ENCODE measurements at places on chromosomes 12 and 14.

GRCh38 chr12:19922717-19923116 lies 445.6 kb upstream of the PDE3A start:
- no peak for DNase-seq

GRCh38 chr14:26597071-26597588 lies 703 bp downstream of the NOVA1 start:
- DNase-seq = peak; percentile 14

GRCh38 chr14:60210703-60211102 lies 38.3 kb upstream of the PPM1A start:
- no peak for DNase-seq

DNA sequence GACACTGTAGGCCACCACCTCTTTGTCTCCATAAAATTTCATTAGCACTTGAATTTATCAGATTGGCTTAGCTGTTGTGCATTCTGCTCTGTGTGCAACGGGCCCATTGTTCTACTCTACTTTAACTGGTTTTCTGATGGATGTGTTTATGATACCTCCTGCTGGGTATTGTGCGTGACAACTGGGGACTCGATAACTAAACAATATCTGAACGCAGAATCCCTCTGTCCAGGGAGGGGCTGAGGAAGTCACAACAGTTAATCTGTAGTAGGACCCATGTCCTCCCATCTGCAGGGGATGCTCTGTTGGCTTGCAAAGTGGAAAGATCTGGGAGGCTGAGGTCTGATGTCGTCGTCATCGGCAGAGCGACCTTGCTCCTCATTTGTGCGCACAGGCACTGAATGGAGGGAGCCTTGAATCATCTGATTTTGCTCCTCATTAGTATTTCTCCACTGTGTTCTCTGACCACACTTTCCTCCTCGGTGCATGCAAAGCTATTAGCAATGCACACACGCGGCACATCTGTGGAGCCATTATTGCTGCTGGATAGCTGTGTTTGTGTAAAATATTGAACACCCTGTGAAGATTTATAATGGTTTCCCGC lies 422.5 kb downstream of the NRXN3 start:
- no peak for DNase-seq

GRCh38 chr12:78559416-78559815 lies 305.2 kb upstream of the SYT1 start:
- DNase-seq = no peak

DNA sequence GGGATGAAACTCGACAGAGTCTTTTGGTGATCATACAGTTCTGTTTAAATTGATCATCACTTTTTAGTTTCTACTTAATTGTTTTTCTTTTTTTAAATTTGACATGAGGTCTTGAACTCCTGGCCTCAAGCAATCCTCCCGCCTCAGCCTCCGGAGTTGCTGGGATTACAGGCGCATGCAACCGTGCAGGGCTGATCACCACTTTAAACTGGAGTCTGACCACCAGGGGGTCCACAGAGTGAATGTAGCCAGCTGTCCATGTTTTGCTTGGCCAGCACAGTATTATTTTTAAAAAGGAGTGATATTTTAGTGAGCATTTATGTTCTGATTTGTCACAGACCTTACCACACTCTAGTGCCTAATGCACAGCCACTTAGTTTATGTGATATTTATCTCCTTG lies 10.7 kb downstream of the DAAM1 start:
- DNase-seq = no peak

DNA sequence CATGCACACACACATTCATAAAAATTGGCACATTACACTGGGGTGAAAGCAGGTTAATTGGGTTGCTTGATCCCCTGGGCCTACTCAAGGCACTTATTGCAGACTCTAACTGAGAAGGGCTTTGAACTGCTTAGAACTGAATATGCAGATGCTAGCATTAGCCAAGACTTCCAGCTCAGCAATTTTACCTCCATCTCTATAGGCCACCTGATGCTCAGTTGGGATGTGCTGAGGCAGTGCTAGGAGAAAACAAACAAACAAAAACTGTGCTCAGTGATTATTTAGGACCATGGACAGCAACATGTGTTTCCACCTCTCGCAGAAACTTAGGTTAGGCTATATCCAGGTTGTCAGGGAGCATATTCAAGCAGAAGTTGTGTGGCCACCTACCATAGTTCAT lies 124.8 kb upstream of the WSCD2 start:
- peak; percentile 22 for DNase-seq

DNA sequence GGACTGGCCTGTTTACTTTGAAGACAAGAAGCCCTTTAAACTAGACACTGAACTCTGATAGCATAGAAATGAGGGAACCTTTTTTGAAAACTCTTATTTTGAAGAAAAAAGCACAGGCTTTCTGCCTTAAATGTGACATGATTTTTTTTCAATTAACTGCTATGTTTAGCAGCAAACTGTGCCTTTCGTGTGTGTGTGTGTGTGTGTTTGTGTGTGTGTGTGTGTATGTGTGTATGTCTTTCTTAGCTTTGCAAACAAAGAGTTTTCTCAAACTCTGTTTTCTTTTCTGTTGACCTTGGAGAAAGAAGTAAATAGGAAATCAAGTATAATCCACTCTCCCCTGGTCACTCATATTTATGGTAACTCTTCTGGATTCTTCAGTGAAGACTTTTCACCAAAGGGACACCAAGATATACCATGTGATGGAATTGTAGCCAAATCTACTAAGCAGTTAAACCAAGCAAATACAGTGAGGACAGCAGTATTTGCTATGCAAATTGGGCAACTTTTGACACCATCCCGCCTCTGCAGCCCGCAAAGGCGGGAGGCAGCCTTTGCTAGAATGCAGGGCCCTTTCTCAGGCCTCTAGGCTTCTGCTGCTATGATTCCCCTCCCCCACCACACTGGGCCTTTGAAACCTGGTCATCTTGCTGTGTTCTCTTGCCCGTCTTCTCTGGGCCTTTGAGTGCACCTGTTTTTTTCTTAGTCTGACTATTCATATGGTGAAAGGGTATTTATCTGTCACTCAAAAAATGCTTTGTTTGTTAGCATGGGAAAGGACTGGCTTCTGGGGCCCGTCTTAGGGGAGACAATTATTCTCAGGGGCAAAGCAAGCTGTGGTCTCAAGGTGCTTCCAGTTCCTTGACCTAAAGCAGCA lies 107.9 kb downstream of the MYRFL start:
- no peak for DNase-seq
